ENCODE measurements at places on chromosomes 2 and 18.

- DNase-seq: no peak
Measured at GRCh38 chr2:215275824-215276223, 36.0 kb upstream of the ATIC start.

DNA sequence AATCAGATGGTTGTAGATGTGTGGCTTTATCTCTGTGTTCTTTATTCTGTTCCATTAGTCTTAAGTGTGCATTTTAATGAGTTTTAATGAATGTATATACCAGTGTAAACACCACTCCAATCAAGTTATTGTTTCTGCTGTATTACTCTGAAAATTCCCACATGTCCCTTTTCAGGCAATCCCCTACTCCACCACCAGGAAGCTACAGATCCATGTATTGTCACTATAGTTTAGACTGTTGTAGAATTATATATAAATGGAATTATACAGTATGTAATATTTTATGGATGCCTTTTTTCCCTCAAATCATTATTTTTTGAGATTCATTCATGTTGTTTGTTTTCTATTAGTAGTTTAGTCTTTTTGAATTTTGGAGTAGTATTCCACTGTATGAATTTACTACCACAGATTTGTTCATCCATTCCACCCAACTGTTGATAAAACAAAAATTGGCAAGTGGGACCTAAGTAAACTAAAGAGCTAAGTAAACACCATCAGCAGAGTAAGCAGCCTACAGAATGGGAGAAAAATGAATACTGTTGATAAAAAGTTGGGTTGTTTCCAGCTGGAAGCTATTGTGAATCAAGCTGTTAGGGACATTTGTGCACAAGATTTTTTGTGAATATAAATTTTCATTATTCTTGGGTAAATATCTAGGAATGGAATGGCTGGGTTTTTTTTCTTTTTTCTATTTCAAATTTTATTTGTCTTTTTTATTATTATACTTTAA is 262.0 kb downstream of the CAMKMT start:
- DNase-seq: no peak

GRCh38 chr2:177396703-177397460 is 4.3 kb downstream of the AGPS start:
- no peak for DNase-seq

- no peak for DNase-seq
Measured at GRCh38 chr2:4053769-4054493, 350.6 kb downstream of the DCDC2C start.

DNA sequence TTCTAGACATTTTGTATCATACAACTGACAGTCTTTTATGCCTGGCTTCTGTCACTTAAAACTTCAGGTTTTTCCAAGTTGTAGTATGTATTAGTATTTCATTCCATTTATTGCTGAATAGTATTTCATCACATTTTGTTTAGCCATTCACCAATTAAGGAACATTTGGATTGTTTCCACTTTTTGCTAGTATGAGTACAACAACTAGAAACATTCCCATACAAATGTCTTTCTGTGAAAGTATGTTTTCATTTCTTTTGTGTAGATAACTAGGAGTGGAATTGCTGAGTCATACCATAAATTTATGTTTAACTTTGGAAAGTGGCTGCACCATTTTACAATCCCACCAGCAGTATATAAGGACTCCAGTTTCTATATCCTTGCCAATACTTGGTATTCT is 135.9 kb downstream of the ATAD2B start:
- DNase-seq: no peak

DNA sequence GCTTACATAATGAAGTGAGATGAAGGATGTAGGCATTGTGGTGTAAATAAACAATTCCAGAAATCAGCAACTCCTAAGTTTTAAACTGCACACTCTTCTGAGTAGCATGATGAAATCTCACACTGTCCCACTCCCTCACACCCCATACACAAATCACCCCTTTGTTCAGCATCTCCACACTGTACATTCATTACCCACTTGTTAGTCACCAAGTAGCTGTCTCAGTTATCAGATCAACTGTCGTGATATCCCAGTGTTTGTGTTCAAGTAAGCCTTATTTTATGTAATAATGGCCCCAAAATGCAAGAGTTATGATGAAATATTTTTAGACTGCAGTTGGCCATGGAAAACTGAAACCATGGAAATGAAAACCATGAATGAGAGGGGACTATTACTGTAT is 135.7 kb downstream of the GRB14 start:
- no peak for DNase-seq

DNA sequence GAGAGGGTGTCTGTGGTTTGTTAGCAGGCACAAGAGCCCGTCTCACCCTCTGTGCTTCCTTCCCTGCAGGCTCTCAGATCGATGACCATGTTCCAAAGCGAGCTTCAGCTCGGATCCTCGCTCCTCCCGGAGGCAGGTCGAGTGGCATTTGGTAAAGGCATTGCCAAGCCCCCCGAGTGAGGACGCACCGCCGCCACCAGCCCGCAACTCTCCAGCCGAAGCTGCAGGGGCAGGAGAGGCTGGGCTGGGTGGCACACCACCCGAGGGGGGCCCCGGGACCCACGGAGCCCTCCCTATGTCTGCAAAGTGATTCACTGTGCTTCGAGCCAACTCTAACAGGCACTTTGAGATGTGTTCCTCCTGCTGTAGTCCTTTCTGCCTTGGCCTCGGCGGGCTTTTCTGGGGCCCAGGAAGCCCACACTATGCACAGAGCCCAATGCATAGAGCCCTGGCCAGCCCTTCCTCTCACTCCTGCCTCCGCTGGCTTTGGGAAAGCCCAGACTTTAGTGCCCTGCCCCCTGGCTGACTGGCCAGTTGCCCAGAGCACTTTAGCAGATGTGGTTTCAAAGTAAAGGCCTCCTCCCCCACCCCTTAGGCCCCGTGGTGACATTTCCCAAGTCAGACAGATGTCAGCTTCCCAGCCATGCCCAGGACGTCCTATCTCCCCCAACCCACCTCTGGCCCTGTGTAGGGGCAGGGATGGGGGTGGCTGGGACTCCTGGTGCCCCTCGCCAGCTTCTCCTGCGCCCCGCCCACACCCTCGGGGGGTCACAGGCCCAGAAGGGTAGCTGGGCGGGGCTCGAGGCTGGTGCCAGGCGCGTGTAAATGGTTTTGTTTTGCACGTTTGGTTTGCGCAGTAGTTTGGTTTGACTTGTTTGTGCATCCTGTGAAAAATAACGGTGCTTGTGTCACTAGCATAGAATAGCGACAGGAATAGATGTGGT is 23.3 kb upstream of the MAPRE3 start:
- DNase-seq: peak; percentile 77

GRCh38 chr2:120869036-120869729 is 133.5 kb downstream of the GLI2 start:
- peak; percentile 6 for DNase-seq

- DNase-seq: no peak
Measured at GRCh38 chr2:60796573-60797509, 40.8 kb downstream of the PAPOLG start.

DNA sequence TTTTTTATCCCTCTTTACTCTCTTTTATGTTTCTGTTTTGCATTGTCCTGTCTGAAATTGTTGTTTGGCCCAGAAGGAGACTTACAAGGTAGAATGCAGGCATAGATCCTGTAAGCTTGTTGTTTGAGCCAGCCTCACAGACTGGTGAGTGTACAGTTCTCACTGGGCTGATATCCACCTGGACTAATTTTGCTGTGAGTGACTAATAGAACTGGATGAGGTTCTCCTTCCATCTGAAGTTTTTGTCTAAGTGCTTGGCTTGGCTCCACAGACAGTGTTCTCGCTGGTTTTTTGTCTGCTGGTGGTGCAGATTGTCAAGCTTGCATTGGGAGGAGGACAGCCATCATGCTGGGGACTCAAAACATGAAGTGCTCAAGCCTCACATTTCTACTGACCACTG is 495.7 kb downstream of the TSN start:
- no peak for DNase-seq

GRCh38 chr2:167954495-167954894 is 292.9 kb downstream of the STK39 start:
- no peak for DNase-seq

- no peak for DNase-seq
Measured at GRCh38 chr2:238145851-238146250, 7.4 kb downstream of the KLHL30 start.

DNA sequence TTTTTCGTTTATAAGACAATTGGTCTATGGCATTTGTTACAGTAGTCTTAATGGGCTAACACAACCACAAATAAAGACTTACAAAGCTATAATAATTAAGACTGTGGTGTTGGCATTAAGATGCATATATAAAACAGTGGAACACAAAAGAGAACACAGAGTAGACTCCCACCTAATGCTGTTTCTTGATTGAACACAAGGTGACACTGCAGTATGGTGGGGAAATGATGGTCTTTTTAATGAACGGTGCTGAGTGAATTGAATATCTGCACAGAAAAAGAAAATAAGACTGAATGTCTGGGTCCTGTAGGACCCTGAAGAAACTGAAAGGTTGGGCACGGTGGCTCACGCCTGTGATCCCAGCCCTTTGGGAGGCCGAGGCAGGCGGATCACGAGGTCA is 1136.6 kb upstream of the NXPH2 start:
- no peak for DNase-seq

GRCh38 chr2:186977433-186978045 is 128.6 kb upstream of the ZSWIM2 start:
- no peak for DNase-seq

GRCh38 chr18:24600076-24600654 is 139.7 kb downstream of the HRH4 start:
- no peak for DNase-seq

GRCh38 chr2:109701362-109701761 is 87.2 kb downstream of the SOWAHC start:
- no peak for DNase-seq

Measured in left ventricle myocardium superior (tissue), 1 donor.